ENCODE measurements at places on chromosomes 7 and 10.

GRCh38 chr10:114643158-114643557 lies 14.9 kb downstream of the ABLIM1 start:
- DNase-seq: no peak

DNA sequence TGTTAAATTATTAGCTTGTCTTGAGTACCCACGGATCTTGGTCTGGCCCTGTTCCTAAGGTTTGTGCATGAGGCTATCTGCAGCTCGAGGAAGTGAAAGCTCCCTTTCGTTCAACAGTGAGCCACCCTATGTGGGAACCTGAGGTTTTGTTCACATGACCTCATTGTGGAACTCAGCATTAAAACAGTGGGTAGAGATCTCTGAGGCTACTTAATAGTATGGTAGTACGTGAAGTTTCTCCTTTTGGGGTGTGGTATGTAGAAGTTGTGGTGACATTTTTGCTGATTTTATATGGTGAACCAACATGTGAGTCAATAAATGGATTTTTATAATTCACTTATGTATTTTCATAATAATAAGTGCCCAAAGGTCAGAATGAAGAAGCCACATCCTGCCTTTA lies 252.7 kb upstream of the FERD3L start:
- no peak for DNase-seq

DNA sequence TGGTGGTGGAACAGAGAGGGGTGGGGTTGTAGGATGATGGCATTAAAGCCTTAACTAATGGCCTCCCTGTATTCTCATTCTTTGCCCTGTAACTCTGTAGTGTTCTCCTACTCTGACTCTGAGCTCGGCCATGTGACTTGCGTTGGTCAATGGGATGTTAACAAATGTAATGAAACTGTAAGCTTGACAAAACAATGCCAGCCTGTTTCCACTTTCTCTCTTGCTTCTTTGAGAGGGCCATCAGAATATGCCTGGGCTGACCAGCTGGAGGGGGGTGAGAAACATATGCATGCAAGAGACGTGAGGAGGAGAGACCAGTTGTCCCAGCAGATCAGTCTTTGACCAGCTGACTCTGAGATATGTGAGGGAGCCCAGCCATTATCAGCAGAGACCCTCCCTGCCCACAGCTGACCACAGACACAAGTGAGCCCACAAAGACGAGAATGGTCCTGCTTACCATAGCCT lies 100.6 kb downstream of the ICA1 start:
- DNase-seq: no peak

- DNase-seq: no peak
Measured at GRCh38 chr10:46074196-46074946, 28.3 kb upstream of the MSMB start.

- no peak for DNase-seq
Measured at GRCh38 chr7:116981939-116982338, 28.6 kb downstream of the ST7 start.

DNA sequence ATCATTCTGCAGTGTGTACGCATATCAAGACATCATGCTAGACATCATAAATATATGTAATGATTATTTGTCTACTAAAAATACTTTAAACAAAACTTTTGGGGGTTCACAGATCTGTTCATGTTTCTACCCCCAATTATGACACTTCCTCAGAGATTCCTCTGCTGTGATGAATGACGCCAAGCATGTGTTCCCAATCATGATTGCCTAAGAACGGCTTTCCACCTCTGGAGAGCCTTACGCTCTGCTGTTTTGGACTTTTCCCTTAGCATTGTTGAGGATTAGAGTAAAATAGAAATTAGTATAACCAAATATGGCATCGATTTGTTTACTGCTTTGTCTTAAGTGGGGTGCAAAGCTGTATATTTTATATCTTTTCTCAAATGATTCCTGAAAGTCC lies 236.3 kb upstream of the IGFBP3 start:
- peak; percentile 82 for DNase-seq

GRCh38 chr7:2522780-2523433 lies 3.3 kb downstream of the LFNG start:
- peak; percentile 52 for DNase-seq

DNA sequence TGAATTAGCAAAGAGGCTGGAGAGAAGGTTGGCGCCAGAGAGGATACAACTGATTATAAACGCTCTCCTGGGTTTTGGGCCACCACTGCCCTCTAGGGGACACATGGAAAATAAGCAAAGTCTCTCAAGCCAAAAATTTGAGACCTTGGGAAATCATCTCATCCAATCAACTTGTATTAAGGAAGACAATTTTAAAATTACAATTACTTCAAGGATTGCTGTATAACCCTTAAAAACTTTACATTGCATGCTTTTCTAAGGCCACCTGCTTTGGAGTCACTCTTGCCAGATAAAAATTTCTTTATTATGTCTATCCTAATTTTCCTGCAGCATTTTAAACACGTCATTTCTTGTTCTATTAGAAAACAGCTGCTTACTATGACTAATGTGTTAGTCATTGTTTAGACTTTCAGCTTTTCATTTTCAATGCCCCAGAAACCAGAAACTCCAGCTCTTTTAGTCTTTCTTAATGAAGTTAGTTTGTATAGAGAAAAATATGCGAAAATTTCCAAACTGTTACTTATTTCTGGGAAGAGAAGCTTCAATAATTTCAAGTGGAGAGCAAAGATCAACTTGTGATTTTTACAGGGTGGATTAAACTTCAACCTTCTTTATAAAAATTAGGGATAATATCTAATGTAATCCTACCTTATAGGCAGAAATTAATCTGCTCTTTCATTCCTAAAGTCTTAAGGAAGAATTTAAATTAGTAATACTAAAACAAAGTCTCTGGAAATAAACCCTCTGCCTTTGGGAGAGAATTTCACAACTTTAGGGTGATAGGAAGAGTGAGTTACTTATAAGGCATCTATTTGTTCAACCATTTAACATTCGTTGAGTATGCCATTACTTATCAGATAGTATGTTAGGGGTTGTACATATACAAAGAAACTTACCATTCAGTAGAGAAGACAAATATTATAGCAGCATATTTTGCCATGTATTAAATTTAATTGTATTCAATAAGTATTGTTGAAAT lies 20.6 kb upstream of the RHOBTB1 start:
- peak; percentile 90 for DNase-seq

DNA sequence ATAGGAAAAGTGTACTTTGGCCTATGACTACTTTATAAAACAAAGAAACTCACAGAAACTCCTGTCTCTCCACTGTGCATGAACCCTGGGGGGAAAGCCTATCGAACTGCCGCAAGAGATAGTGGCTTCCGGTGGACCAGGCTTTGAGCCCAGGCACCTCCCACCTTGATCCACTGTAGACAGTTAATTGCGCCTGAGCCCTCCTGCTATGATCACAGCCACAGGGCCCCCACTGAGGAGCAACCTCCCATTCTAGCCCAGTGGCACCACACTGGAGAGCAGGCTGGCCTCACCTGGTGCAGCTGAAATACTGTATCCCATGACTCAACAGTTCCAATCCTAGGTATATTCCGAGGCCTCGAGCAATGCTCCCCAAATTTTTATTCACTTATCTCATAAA lies 98.8 kb downstream of the COBL start:
- DNase-seq: no peak

DNA sequence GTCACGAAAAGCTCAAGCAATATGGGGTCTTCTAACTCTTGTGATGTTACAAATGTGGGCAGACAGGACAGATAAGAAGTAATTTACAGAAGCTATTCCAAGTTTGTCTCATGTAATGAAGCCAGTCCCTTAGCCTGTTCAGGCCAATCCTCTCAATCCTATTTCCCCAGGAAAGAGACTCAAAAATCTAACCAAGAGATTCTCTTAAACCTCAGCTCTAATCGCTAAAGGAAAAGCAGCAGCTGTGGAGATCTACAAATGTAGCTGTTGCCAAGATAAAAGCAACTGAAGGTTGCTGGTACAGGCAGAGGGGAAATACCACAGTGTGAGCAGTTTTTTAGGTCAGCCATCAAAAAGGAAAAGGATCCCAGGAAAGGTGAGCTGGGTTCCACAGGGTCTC lies 39.3 kb downstream of the ANK3 start:
- DNase-seq: no peak

GRCh38 chr7:15839416-15840100 lies 153.1 kb upstream of the MEOX2 start:
- DNase-seq: peak; percentile 46

DNA sequence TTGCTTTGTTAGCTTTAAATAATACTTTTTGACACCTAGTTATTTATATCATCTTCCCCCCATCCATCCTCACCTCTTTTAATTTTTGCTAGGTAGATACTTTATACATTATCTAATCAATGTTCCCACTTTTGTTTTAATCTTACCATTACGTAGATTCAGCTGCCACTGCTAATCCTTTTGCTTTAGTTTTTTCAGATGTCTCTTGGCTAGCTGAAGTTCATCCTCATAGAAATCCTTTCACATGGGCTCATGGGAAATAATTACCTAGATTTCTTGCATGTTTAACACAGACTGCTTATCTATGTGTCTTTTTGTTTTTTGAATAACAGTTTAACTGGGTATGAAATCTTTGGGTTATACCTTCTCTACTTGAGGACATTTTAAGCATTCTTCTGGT lies 60.1 kb downstream of the ZNRF2 start:
- no peak for DNase-seq

DNA sequence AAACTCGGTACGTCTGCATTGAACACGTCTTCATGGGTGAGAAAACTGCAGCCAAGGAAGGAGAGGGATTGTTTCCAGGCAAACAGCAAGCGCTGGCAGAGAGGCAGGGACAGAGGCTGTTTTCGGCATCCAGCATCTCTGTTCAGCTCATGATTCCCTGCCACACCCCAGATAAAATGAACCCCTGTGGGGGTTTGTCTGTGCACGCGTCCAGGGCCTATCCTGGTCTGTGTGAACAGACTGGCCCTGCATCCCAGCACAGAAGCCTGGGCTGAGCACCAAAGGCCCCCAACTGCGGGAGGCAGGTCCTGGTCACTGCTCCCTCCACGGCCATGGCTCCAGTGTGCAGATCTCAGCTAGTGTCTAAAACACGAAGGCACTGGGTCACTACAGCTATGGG lies 83.3 kb upstream of the FAM20C start:
- DNase-seq: no peak

Data from GM23248 (cell line).